ENCODE measurements at places on chromosomes 13 and 19.

DNA sequence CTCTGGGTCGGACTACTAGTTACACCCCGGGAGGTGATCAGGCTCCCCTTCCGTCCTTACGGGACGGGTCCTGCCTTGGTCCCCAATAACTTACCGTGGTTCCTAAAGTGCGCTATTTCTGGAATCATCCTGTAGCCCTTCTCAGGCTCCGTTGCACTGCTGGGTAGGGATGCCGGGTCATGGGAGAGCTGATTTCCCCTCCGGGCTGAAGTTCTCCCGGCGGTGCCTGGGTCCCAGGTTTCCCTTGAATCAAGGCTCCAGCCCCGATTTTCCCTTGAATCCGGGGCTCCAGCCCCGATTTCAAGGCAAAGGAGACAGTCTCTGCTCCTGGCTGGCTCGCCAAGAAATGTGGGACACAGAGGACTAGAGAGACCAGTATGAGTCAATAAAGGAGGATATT, 43.4 kb downstream of the ZNF493 start:
- no peak for DNase-seq

GRCh38 chr19:55549500-55550320, 4.4 kb upstream of the SBK3 start:
- DNase-seq = no peak

DNA sequence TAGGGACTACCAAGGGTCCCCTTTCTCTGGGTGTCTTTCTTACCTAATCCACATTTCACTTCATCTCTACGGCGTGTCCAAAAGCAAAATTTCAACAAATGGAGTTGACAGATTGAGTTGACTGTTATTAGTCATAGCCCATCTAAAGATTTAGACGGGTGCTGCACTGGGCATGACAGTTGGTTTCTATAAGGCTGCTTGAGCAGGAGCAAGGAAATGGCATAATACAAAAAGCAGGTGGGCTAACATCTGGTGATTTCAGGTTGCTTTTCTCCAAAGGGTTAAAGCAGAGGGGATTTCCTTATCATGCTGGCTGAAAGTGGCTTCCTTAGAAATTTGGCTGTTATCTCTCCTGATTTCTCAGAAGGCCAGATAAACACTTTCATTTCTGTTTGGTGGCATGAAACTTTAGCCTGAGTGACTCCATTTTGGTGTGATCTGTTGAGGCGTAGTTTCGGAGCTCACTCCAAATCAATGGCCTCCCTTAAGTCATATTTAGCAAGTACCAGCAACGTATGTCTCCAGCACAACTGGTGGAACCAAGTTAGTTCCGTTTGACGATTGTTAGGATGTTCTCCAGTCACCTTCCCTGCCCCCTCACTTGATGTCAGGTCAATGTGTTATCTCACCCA, 440.4 kb downstream of the FGF9 start:
- no peak for DNase-seq

DNA sequence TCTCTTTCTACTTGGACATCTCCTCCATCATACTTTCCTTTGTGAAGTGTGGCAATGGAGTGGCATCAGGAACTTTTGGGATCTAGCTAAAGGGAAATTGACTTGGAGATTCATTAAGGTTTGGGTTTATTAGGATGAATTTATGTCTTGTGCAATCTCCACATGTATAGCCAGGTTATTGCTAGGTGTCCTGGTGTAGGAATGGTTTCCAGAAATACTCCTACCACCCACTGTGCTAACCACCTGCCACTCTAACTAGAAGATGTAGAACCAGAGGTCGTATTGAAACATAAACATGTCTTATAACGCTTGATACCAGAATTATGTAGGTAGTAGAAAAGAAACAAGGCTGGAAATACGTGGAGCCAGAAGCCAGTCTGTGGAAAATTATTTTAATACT, 38.1 kb upstream of the MED4 start:
- no peak for DNase-seq

DNA sequence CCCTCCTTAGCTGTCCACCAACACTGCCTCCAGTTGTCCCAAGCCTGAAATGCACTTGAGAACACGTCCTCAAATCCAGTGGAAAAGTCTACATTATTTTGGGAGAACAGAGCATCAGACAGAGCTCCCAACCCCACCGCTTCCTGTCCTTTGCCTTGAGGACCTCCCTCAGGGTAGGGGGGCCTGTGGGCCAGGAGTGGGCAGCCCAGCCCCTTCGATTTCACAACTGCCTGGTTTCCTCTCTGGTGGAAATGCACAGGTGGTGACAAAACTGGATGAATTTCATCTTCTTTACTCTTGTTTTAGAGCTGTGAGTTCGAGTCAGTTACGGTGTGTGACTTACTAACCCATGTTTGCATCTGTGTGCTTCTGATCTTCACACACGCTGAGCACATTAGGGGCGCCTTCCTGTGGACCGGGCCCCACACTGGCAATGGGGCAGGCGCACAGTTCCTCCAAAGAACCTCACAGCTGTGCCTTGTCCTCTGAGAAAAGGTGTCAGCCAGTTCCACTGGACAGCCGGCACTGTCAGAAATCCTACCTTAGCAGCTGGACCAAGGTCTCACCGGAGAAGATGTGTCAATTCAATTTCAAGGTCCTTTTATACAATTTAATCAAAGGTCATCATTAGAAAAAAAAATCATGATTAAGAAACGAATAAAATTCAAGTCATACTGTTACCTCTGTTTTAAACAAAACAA, 80.2 kb downstream of the IRS2 start:
- no peak for DNase-seq

DNA sequence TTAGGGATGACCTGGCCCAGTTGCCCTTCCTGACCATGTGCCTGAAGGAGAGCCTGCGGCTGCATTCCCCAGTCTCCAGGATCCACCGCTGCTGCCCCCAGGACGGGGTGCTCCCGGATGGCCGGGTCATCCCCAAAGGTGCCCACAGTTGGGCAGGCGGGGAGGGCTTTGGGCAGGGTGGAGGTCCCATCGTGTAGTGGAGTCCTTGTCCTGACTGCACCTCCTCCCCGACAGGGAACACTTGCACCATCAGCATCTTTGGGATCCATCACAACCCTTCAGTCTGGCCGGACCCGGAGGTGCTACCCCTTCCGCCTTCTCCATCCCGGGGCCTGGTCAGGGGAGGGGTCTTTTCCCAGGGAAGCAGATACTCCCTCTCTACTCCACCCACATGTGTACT, 31.7 kb upstream of the CYP4F8 start:
- DNase-seq = no peak

- no peak for DNase-seq
Observed at GRCh38 chr19:49340069-49340864, 5.1 kb downstream of the CD37 start.

DNA sequence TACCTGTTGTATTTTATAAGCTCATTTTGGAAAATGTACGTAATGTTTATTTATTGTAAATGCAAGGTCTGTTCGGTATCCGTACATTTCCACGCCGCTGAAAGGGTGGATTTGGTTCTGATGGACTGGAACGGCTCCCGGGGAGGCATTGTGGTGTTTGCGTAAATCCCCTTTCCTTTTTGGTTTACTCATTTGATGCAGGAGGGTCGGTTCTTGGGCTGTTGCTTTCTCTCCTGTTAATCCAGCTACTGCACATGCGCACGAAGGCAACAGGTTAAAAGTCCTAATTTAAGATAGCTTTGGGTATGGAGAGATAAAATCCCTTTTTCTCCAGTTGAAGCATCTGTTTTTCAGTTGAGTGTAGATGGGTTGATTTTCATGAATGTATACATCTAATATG, 224.4 kb downstream of the TM9SF2 start:
- DNase-seq = no peak

DNA sequence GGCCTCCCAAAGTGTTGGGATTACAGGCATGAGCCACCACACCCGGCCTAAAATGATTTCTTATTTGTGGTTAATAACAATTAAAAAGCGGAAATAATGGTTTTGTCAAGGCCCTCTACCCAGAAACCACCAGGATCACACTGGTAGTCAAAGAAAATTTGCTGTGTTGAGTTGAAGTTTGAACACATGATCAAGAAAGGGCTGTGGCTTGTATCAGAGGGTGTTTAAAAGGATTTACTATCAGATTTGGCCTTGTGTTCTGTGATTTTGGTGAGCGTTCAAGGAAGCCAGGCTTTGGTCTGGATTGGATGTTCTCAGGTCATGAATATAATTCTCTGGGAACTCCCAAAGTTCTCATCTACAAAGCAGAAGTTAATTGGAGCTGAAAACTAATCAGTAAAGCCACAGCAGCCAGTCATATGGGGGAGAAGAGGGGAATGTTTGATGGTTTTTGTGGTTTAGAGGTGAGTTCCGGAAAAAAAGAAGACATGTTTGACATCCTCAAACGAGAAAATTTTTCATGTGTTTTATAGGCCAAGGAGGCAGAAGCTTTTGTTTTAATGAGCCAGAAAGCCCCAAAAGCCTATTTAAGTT, 10.6 kb upstream of the ZNF556 start:
- peak; percentile 52 for DNase-seq

DNA sequence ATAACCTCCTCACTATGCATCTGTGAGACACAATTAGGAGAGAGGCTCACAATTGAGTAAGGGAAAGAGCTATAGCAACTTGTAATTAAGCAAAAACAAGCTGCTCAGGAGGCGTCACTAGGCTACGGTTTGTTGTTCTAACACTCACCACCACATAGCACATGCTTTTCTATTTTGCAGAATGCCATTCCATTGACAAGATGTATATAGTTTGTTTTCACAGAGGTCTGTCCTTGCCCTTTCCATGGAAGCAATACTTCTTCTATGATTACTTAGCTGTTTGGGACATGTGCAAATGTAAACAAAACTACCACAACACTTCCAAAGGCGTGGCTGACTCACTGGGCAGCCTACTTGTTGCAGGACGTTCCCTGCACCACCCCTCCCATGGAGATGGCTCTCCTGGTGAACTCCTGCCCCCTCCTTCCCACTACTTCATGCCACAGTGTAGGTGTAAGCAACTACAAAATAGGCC, 33.9 kb upstream of the FAM216B start:
- no peak for DNase-seq

DNA sequence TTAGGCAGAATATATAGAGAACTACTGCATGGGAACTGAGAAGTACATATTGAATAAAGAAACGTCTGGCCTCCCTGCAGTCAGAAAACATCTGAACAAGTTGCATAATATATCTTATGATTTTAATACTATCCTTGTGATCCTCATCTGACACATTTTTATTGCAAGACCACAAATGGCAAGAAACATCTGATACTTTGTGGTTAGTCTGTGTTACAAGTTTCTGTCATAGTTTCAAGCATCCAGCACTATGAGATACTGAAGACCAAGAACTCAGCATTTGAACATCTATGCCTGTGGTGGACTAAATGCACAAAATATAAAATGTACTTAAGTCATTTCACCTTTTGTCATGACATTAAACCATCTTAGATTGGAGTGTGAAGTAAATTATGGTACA, 1175.8 kb upstream of the MIR17HG start:
- DNase-seq = no peak

- DNase-seq = no peak
Observed at GRCh38 chr13:45021250-45021649, 31.9 kb downstream of the GPALPP1 start.

- no peak for DNase-seq
Observed at GRCh38 chr19:18171605-18172327, 1.8 kb upstream of the IFI30 start.

- no peak for DNase-seq
Observed at GRCh38 chr13:112233716-112234115, 142.4 kb upstream of the SPACA7 start.

- peak; percentile 84 for DNase-seq
Observed at GRCh38 chr13:109162248-109163036, 533.0 kb downstream of the MYO16 start.

GRCh38 chr13:32315238-32316027, at the start of the genes BRCA2 and ZAR1L:
Gene BRCA2, plus strand, starts transcription at chr13:32315508. Its CDS starts 953 bp downstream, at chr13:32316461.
Gene ZAR1L, minus strand, starts transcription at chr13:32315363. Its CDS starts 3,438 bp downstream, at chr13:32311925.
- peak; percentile 91 for DNase-seq

GRCh38 chr13:51524829-51525566, 59.3 kb upstream of the WDFY2 start:
- DNase-seq = no peak

DNA sequence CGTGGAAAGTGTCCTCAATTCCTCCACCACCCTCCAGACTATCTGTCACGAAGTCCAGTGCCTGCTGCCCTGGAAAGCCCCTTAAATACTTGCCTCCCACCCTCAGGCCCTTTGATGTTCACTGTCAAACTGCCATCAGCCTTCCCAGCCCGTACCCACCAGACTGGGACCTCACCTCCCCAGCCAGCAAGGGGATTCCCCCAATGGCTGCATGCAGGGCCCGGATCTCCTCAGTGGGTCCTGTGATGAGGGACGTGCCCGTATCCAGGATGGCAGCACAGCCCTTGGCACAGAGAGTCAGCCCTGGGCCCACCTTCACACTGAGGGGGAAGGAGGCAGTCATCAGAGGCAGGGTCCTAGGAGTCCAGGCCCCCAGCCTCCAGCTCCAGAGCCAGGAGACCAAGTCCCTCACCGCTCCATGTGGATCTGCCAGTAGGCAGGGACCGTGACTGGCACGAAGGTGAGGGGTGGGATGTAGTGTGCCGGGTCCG, 6.1 kb downstream of the NAPSA start:
- DNase-seq = no peak

DNA sequence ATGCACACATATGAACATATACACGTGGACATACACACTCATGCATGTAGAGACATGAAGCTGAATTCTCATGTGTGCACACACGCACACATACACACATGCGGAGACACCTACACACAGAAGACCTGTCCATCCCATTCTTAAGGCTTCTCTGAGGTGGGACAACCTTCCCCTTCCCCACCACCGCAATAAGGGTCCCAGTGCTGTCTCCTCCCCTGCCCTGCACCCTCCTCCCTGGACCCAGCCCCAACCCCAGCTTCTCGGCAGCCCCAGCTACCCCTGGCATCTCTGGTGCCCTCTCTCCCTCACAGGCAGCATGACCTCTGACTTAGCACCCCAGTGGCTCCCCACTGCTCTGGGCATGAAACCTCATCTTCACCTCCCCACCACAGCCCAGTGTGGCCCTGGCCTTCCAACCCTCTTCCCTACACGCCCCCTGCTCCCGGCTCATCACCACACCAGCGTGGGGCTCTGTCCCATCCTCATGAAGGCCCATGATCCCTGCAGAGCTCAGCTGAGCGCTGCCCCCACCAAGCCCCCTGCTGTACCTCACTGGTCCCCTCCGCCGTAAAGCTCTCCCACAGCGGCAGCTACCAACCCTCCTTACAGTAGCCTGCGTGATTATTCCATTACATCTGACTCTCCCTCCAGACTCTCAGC, 204.1 kb upstream of the ZNF536 start:
- DNase-seq = no peak

GRCh38 chr13:111909971-111910671, 156.8 kb upstream of the SOX1 start:
- DNase-seq = no peak

DNA sequence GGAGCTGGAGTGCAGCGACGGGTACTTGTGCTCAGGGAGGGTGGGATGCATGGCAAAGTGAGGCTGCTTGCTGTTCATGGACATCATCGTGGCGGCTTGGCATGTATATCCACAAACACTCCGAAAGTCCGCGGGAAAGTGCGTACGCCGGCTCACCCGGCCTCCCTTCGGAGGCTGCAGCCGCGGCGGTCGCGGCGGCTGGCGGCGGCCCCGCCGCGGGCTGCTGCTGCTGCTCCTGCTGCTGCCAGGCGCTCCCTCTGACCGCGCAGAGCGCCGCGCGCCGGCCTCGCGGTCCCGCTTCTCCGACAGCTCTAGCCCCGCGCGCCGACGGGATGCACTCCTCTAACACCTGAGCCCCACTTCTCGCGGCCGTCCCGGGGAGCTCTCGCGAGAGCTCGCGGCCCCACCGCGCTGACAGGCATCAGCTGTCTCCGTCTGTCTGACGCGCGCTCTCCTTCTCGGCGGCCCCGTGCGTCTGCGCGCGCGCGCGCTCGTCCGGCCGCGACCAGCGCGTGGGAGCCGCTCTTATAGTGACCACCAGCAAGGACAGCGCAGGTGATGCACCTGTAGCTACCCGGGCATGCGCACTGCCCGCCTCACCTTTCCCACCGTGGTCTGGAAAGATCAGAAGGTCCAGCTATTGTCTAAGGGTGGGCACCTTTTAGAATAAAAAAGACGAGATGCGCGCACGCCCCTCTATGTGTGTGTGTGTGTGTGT, at the start of gene POU4F1:
Gene POU4F1 (minus strand): TSS at position 313 of the 718 bp plus-strand sequence. CDS start 226 bp downstream, at position 87.
- DNase-seq = peak; percentile 84

Data from activated naive CD4-positive, alpha-beta T cell treated with anti-CD3 and anti-CD28 coated beads for 36 hours (primary cell).